Left lung (tissue), 14 donors: ENCODE measurements at places on chromosomes 7 and 10. TPM values are rescaled to one million over a fixed set of nuclear protein-coding genes. Genes with fewer than 3 reads are reported as not detected.

- H3K27me3 ChIP-seq = no peaks in the 10 kb centered on the region
- peaks cover 4% of the 10 kb centered on the region for H3K4me1 ChIP-seq
- H3K4me3 ChIP-seq = peak overlapping the region; percentile 85
- DNase-seq = no peak
- H3K36me3 ChIP-seq = no peaks in the 10 kb centered on the region
These were observed 1.7 kb downstream of the SH2B2 start for GRCh38 chr7:102288285-102288930.

GRCh38 chr7:12893292-12893691 lies 205.9 kb downstream of the ARL4A start:
- H3K27me3 ChIP-seq = no peaks in the 10 kb centered on the region
- H3K4me3 ChIP-seq = no peak overlapping the region
- no peak for DNase-seq
- H3K36me3 ChIP-seq = no peaks in the 10 kb centered on the region

DNA sequence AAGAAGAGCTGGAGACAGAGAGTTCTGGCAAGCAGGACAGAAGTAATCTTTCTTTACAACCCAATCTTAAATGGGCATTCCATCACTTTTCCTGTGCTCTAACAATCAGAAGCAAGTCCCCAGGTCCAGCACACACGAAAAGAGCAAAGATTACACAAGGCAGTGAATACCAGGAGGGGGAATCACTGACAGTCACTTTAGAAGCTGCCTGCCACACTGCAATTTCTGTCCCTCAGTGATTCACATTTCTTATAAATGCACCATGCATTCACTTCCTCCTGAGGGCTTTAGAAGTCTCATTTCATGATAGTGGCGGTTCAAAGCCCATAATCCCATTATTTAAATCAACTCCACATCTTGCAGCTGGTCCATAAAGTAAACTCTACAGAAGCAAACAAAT lies 362.5 kb downstream of the POM121L12 start:
- no peak overlapping the region for H3K4me3 ChIP-seq
- H3K36me3 ChIP-seq = no peaks in the 10 kb centered on the region
- H3K27ac ChIP-seq = no peak overlapping the region
- no peaks in the 10 kb centered on the region for H3K27me3 ChIP-seq
- DNase-seq = no peak

- no peaks in the 10 kb centered on the region for H3K4me1 ChIP-seq
- no peak overlapping the region for H3K4me3 ChIP-seq
- peak overlapping the region; percentile 26 for H3K27ac ChIP-seq
These were observed 88.3 kb upstream of the CYP26C1 start for GRCh38 chr10:92972066-92972870.

DNA sequence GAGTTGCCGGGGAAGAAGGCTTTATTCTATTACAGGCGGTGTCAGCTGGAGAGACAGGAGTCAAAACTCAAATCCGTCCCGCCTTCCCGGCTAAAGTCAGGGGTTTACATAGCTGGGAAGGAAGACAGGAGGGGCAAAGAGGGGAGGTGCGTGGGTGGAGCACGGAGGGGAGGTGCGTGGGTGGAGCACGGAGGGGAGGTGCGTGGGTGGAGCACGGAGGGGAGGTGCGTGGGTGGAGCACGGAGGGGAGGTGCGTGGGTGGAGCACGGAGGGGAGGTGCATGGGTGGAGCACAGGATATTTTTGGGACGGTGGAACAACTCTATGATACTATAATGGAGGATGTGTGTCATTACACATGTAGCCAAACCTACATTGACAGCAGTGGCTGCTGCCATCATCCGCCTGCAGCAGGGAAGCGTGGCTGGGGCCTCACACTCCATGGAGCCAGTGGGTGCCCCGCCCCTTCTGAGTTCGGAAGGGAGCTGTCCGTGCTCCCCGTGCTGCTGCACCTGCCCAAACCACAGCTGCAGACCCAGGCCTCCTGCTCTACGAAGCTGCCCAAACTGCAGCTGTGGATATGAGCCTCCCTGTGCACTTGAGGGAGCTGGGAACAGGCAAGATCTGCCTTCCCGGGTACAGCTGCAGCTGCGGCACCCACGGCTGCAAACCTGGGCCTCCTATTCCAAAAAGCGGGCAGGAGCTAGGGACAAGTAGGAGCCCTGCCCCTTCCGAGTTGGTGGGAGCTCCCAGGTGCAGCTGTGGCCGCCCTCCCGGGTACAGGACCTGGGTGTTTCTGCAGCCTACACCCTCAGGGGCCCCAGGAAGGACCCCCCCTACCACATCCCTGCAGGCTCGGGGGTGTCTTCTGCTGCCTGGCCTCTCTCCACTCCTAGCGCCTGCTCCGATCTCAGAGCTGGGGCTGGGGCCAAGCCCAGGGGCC lies 119.4 kb downstream of the DYNC2I1 start:
- H3K4me3 ChIP-seq = no peak overlapping the region
- no peaks in the 10 kb centered on the region for H3K36me3 ChIP-seq
- DNase-seq = no peak
- H3K27ac ChIP-seq = no peak overlapping the region
- H3K4me1 ChIP-seq = peaks cover 5% of the 10 kb centered on the region

COBL gene
- total RNA-seq = 36.1 TPM

SP8 gene
- total RNA-seq = not detected

CFAP70 gene
- total RNA-seq = 0.87 TPM

GRCh38 chr10:37711617-37712488 lies 145.6 kb downstream of the ZNF248 start:
- no peak overlapping the region for H3K27ac ChIP-seq
- H3K4me1 ChIP-seq = no peaks in the 10 kb centered on the region
- no peaks in the 10 kb centered on the region for H3K36me3 ChIP-seq
- no peak overlapping the region for H3K4me3 ChIP-seq
- no peaks in the 10 kb centered on the region for H3K27me3 ChIP-seq

- no peak overlapping the region for H3K4me3 ChIP-seq
- no peak overlapping the region for H3K27ac ChIP-seq
- no peaks in the 10 kb centered on the region for H3K4me1 ChIP-seq
- H3K27me3 ChIP-seq = no peaks in the 10 kb centered on the region
These were observed 61.7 kb upstream of the OIT3 start for GRCh38 chr10:72831696-72832409.

RAB19 gene
- total RNA-seq = 1.6 TPM

DNA sequence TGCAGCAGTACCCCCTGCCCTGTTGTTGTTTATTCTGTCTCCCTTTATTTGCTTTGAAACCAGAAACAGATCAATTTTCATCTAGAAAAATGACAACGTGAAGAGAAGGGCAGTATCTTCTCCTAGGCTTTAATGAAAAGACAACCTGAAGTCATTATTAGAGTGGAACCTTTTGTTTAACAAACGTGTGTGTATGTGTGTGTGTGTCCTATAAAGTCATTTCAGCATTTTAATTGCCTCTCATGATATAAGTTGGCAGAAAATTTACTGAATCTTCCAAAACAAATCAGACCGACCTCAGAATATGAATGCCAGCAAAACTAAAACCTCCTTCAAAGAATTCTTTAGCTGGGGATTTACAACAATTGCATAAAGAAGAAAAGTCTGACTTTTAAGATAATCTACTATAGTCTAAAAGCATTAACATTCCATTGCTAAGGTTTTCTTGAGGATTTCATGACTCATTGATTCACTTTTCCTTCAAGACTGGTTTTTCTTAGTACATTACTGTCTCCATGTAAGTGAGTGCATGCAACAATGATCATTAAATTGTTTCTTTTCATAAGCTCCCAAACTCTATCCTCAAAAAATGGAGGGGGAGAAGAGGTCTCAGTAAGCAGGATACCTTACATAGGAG lies 3.2 kb downstream of the GLI3 start:
- H3K36me3 ChIP-seq = no peaks in the 10 kb centered on the region
- H3K27me3 ChIP-seq = peaks cover 4% of the 10 kb centered on the region
- DNase-seq = no peak

TMEM26 gene
- 1.3 TPM for total RNA-seq

- no peak overlapping the region for H3K4me3 ChIP-seq
- H3K36me3 ChIP-seq = peaks cover 52% of the 10 kb centered on the region
- H3K4me1 ChIP-seq = no peaks in the 10 kb centered on the region
- DNase-seq = no peak
- H3K27ac ChIP-seq = no peak overlapping the region
These were observed 14.0 kb downstream of the PNPLA8 start for GRCh38 chr7:108511939-108512338.

ZNF804B gene
- not detected for total RNA-seq

GRCh38 chr7:31788445-31788844 lies 101.4 kb downstream of the PPP1R17 start:
- H3K4me3 ChIP-seq = no peak overlapping the region
- H3K36me3 ChIP-seq = no peaks in the 10 kb centered on the region
- no peak overlapping the region for H3K27ac ChIP-seq
- H3K4me1 ChIP-seq = no peaks in the 10 kb centered on the region

NUTM2E gene
- total RNA-seq = not detected

GRCh38 chr7:35760143-35760745 lies 40.6 kb upstream of the SEPTIN7 start:
- no peak for DNase-seq
- no peaks in the 10 kb centered on the region for H3K36me3 ChIP-seq
- H3K27me3 ChIP-seq = no peaks in the 10 kb centered on the region
- H3K4me1 ChIP-seq = peaks cover 5% of the 10 kb centered on the region
- no peak overlapping the region for H3K27ac ChIP-seq

- H3K27ac ChIP-seq = peak overlapping the region; percentile 100
- no peaks in the 10 kb centered on the region for H3K36me3 ChIP-seq
- no peak overlapping the region for H3K4me3 ChIP-seq
- H3K4me1 ChIP-seq = peaks cover 71% of the 10 kb centered on the region
- DNase-seq = peak; percentile 68
These were observed 7.8 kb downstream of the ITPRIP start for GRCh38 chr10:104330168-104331110.

DNA sequence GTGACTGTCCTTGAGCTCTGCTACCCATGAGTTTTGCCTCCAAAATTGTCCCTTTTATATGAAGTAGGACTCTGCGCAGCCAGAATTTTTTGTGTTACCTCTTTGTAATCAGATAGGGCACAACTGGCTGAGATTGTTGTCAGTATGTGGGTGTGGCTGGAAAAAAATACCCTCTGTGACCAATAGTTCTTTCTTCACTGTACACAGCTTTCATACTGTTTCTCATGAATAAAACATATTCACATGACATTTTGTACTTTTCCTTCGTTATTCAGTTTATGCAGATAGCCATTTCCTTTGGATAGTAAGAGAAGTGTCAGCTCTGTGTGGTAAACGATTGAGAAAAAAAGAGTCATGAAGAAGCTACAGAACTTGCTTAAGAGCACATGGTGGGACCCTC lies 49.6 kb upstream of the WNT8B start:
- H3K4me3 ChIP-seq = no peak overlapping the region
- H3K27me3 ChIP-seq = no peaks in the 10 kb centered on the region
- no peak overlapping the region for H3K27ac ChIP-seq
- no peaks in the 10 kb centered on the region for H3K4me1 ChIP-seq
- DNase-seq = no peak

DNA sequence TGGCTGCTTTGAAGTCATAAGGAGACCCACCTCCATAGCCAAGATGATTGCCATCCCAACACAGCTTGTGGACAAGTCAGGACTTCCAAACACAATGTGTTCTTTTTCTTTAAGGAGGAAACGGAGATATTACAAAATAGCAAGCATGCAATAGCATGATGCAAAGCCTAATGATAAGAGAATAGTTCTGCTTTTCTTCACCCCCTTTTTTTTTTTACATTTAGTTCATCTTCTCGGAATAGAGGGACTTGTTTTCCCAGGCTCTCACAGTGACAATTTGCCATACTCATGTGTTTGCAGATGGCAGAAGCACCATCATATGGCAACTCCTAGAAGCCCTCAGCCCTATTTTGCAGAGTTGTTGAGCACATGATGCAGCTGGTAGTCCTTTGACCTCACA lies 119.8 kb downstream of the ITGB8 start:
- H3K27me3 ChIP-seq = no peaks in the 10 kb centered on the region
- H3K4me3 ChIP-seq = no peak overlapping the region
- no peaks in the 10 kb centered on the region for H3K36me3 ChIP-seq
- no peaks in the 10 kb centered on the region for H3K4me1 ChIP-seq

CPEB3 gene
- 4.3 TPM for total RNA-seq

DNA sequence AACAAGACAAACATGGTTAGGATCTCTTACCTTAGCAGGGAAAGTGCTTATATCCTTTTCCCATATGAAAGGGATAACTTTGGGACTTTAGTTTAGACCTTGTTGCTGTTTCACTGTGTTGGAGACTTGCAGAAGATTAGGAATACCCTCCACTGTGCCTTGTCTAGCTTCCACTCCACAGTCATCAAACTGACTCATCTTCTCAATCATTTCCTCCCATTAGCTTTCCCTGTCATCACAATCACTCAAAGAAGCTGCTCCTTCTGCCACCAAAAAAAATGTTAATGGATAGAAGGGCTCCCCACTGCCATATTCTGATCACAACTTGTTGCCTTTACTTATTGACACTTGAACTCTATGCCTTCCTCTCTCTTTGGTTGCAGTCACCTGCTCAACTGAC lies 16.8 kb downstream of the GNG11 start:
- H3K27ac ChIP-seq = no peak overlapping the region
- no peaks in the 10 kb centered on the region for H3K36me3 ChIP-seq
- no peak for DNase-seq

- DNase-seq = no peak
- no peak overlapping the region for H3K4me3 ChIP-seq
- H3K27me3 ChIP-seq = no peaks in the 10 kb centered on the region
- no peak overlapping the region for H3K27ac ChIP-seq
- H3K36me3 ChIP-seq = no peaks in the 10 kb centered on the region
These were observed 31.3 kb downstream of the DDC start for GRCh38 chr7:50533866-50534265.

GARIN1A gene
- 3.4 TPM for total RNA-seq

GRCh38 chr7:4218481-4218880 lies 463.6 kb upstream of the FOXK1 start:
- no peak overlapping the region for H3K4me3 ChIP-seq
- no peaks in the 10 kb centered on the region for H3K36me3 ChIP-seq
- no peaks in the 10 kb centered on the region for H3K27me3 ChIP-seq
- no peaks in the 10 kb centered on the region for H3K4me1 ChIP-seq
- H3K27ac ChIP-seq = no peak overlapping the region
- no peak for DNase-seq

DNA sequence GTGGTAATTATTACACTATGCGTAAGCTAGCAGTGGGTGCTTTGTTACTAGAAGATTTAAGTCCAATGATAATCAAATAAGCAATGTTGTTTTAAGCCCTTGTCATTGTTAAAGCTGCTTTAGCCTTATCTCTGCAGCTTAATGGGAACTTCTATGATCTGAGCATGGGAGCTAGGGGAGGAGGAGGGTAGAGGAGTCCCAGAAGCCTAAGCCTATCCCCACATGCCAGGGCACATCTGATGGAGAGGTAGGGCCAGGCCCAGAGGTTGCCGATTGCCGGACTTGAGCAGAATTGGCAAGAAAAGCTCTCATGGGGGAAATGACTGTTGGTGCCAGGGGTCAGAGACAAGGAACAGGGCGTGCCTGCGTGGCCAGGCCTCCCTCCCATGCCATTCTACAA lies 13.4 kb downstream of the CUBN start:
- no peaks in the 10 kb centered on the region for H3K4me1 ChIP-seq
- H3K27ac ChIP-seq = no peak overlapping the region
- no peak for DNase-seq

DNA sequence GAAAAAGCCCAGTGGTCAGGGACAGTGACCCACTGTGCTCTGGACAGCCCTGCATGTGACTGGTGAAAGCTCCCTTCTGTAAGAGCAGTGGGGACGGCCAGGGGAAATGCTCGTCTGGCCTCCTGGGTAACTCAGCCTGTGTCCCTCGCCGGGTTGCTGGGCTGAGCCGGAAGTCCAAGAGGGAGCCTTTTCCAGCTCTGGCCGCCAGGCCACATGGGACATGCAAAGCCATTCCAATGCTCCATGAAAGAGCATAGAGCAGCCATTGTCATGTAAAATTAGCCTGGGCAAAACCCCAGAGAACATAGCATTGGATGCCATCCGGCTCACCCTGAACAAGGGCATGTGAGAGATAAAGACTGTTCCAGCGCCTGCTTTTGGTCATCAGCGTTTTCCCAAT lies 64.9 kb upstream of the ADRB1 start:
- no peak for DNase-seq
- H3K36me3 ChIP-seq = no peaks in the 10 kb centered on the region
- H3K4me3 ChIP-seq = no peak overlapping the region
- H3K4me1 ChIP-seq = peaks cover 6% of the 10 kb centered on the region
- no peak overlapping the region for H3K27ac ChIP-seq
